ENCODE measurements at places on chromosomes 7 and 10.

GRCh38 chr7:150787321-150788281, 12.6 kb downstream of the TMEM176B start:
- no peak for DNase-seq

- no peak for DNase-seq
These were observed 5.2 kb downstream of the LGI1 start for GRCh38 chr10:93762979-93763391.

- DNase-seq: no peak
These were observed 65.0 kb upstream of the PFKP start for GRCh38 chr10:3002304-3002703.

DNA sequence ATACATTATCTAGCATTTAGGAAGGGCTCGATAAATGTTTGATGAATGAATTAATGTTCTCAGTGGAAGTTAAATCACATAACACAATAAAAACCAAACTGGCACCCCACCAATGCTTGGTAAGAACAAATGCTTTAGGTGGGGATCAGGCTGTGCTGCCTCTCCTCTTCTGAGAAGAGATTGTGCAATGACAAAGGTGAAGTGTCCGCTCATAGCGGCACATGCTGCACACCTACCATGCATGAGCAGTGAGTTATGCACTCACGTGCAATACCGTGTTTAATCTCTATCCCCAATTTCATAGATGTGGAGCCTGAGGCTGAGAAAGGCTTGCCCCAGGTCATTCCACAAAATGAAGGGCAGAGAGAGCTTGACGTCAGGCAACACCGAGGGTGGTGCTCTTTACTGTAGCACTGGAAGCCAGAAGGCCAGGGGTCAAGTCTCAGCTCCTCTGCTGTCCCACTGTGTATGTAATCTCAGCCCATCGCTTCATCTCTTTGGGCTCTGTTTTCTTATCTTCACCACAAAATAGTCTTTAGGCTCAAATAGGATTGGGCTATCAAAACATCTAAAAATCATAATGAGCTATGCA, 72.9 kb upstream of the EFCAB10 start:
- no peak for DNase-seq

DNA sequence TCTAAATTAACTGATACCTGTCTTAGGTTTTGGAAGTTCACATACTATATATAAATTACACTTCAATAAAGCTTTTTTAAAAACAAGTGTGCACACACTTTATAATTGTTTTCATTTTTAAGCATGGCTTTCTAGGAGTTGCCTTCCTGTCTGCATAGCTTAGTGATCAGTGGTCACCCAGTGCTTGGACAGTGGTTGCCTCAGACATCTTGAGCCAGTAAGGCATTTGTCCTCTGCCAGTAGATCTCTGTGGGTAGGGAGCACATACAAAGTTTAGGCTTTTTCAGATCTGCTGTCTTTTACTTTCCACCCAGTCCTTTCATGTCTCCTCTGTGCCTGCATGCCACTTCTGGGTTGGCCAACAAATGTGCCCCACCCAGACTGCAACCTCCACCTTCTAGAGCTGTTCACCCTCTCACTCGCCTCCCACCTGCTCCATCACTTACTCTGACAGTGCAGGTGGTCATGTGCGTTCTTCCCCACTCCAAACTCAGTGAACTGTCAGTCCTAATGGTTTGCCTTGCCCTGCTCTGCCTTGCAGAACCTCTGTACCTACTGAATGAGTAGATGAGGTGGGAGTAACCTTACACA, 31.7 kb downstream of the TPST1 start:
- DNase-seq: no peak

DNA sequence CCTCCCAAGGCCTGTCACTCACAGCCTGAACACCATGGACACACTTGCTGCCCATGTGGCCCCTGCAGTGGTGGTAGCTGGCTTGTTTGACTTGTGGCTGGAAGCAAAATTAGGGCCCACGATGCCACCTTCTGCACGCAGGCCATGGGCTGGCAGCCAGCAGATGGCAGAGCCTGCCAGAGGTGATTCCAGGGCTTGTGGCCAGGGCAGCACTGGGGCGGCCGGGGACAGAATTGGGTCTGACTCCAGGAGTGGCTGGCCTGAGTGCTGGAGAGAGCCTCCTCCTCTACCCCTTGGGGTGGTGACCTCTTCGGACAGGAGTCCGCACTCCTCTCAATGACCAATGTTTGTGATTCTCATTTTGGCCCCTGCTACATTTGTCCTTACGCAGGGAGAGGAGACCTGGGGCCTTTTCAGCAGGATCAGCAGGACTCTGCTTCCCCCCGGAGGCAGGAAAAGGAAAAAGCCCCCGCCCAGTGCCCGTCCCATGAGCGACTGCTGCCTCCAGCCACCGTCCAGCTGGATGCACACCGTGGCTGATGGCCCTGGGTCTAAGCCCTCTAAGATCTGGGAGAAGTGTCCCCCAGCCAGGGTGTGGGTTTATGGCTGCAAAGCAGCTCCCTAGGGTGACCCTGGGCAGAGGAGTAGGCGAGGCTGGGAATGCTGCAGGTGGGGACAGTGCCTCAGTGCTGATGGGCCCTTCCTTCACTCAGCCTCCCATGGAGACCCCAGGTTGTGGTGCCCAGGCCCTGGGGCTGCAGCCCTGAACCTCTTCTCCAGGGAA, 26.5 kb downstream of the DNAJB12 start:
- peak; percentile 85 for DNase-seq

GRCh38 chr7:97865104-97865503, 7.1 kb downstream of the ASNS start:
- DNase-seq: no peak

DNA sequence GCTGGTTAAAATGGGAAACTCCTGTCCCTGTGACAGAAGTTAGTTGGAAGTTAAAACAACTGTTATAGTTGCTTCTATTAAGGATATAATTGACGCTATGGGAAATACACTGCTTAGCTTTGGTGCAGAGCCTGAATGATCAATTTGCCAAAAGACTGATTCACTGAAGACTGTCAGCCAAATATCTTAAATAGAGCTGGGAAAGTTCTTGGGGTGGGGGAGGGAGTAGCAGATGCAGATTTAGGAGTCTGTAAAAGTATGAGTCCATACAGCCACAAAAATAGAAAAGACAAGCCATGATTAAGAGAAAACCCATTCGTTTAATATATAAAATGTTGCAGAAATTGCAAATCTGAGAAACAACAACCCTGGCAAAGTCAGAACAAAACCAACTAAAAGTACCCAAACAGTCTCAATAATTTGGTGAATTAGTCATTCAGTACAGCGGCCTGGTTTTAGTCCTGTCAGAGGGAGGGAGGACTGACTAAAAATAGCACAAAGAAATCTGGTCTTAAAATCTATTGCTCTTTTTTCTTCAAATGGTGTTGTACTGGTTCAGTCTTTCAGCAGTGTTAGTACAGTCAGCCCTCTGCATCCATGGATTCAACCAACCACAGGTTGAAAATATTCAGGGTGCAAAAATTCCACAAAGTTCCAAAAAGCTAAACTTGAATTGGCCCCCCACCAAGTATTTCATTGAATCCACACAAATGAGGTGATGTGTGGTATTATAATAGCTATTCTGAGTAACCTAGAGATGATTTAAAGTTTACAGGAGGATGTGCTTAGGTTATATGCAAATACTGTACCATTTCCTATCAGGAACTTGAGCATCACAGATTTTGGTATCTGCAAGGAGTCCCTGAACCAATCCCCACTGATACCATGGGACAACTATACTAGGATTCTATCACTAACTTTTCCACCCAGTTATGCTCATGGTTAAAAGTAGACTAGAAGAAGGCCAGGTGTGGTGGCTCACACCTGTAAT, 30.0 kb downstream of the STK17A start:
- DNase-seq: no peak

GRCh38 chr10:127145173-127145572, 51.2 kb downstream of the INSYN2A start:
- no peak for DNase-seq

GRCh38 chr10:17010363-17011145, 119.1 kb downstream of the CUBN start:
- no peak for DNase-seq

- peak; percentile 48 for DNase-seq
These were observed 56.8 kb downstream of the ZRANB1 start for GRCh38 chr10:124998624-124999291.

- DNase-seq: no peak
These were observed 291.4 kb downstream of the SFMBT2 start for GRCh38 chr10:7119325-7120015.

DNA sequence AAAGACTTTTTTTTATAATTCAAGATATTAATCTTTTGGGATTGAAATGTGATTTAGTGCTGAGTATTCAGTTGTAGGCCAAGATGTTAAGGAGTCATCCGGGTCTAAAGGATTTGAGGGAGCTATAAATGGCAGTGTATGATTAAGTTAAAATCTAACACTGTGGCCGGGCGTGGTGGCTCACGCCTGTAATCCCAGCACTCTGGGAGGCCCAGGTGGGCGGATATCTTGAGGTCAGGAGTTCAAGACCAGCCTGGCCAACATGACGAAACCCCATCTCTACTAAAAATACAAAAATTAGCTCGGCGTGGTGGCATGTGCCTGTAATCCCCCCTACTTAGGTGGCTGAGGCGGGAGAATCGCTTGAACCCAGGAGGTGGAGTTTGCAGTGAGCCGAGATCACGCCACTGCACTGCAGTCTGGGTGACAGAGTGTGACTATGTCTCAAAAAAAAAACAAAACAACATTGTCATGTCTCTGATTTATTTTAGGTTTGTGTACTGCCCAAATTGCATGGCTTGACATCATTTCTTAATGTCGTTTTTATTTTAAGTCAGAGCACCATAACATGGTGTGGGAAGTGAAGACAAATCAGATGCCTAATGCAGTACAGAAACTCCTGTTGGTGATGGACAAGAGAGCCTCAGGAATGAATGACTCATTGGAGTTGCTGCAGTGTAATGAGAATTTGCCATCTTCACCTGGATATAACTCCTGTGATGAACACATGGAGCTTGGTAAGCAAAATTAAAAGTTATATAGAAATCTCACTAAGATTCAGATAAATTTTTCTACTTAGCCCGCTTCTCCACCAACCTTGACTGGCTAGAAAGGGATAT, 10.7 kb downstream of the HBP1 start:
- DNase-seq: no peak

- no peak for DNase-seq
These were observed 189.7 kb downstream of the THSD7A start for GRCh38 chr7:11642276-11642675.
